ENCODE measurements at places on chromosomes 11 and 22.

- DNase-seq, result no peak
These were observed 38.7 kb upstream of the FAR1 start for GRCh38 chr11:13629779-13630178.

DNA sequence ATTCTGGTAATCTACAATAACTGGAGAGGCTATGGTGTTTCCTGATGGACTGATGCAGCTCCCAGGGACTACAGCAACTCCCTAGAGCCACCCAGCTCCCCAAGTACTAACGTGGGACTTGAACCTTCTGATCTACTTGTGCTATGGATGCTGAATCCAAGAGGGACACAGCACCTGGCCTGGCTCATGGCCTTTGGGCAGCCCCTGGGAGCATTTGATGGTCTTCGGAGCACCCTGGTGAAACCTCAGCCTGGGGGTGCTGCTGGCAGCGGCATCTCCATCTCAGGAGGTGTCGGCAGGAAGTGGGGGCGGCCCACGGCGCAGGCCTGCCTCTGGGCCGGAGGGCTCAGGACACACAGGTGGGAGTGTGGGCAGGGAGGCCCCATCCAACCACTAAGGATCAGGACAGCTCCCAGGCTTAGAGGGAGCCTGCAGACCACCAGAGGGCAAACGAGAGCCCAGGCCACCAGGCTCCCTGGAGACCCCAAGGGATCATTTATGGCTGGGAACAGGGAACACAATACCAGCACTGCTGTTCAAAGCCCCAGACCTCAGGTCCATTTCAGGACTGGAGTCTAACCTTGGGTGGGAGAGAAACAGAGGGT, 8.7 kb downstream of the EHD1 start:
- DNase-seq, result no peak

DNA sequence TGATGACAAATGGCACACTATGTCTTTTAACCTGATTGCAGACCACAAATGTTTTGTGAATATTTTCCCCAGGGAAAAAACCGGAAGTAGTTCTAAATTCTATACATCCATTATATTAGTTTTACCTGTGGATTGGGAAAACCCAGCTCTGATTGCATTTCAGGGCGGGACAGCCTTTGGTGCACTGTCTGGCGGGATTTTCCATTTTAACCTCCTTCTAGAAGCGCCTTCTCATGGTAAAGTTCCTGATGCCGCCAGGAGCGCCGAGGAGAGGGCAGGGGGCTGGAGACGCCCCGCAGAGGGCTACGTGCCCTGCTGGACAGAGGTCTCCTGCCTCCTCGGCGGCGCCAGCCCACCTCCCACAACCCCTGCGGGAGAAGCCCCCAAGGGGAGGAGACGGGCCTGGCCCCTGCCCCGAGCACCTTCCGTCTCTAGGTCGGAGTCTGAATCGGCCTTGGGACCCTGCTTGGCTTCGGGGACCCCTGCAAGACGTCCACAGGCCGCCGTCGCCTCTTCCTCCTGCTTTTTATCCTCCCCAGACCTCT, 1.2 kb upstream of the P2RX6 start:
- no peak for DNase-seq

GRCh38 chr11:62013537-62014476, 46.4 kb upstream of the FTH1 start:
- no peak for DNase-seq

- no peak for DNase-seq
These were observed 2.7 kb downstream of the NDUFS8 start for GRCh38 chr11:68032997-68033707.

- no peak for DNase-seq
These were observed 550 bp downstream of the FBLN1 start for GRCh38 chr22:45503050-45503815.

- DNase-seq, result no peak
These were observed 31.7 kb downstream of the POLR3H start for GRCh38 chr22:41512421-41513194.

DNA sequence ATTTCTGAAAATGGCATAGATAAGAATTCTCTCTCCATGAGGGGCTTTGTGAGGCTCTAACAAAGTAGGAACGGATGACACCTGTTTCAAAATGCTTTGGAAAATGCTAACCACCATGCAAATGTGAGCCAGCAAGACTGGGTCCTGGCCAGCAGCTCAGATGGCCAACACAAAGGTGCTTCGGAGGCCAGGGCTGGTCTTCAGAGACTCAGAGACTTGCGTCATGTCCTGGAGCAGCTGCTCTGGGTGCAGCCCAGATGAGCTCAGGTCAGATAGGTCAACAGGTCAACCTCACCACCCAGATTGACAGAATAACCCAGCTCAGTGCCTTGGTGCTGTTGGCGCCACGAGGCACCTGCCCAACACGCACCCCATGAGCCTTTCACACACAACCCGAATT, 12.0 kb upstream of the TMEM121B start:
- no peak for DNase-seq

DNA sequence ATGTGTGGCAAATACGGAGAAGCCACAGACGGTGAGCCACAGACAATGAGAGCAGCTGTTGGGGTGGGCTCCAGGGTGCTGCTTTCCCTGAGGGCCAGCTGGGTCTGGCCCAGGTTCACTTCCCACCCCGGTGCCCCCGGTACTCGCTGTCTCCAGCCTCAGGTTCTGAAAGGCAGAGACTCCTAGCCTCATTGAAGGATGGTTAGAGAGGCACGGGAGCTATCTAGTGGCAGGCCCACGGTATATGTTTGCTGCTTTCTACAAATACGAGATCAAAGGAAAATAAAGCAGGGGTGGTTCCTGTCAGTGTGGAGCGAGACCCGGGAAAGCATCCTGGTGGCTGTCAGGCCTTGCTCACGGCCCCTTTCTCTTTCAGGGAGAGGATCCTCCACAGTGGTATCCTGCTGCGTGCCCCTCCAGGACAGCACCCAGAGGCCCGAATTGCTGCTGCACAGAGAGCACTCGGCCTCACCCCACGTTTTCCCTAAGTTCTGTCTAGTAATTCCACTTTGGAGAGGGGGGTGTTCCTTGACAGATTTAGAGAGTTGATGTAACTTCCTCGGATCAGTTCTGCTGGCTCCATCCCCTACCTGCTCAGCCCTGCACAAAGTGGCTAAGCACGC, 3.0 kb downstream of the TMEM80 start:
- no peak for DNase-seq

GRCh38 chr22:26529345-26529744, 17.1 kb upstream of the TFIP11 start:
- DNase-seq, result no peak

GRCh38 chr11:68213135-68213515, at the start of gene KMT5B:
Gene KMT5B (minus strand): TSS chr11:68213296. CDS start chr11:68190076, 23,220 bp downstream.
- DNase-seq, result peak; percentile 30

- DNase-seq, result no peak
These were observed 860 bp downstream of the PRMT3 start for GRCh38 chr11:20388096-20389055.

DNA sequence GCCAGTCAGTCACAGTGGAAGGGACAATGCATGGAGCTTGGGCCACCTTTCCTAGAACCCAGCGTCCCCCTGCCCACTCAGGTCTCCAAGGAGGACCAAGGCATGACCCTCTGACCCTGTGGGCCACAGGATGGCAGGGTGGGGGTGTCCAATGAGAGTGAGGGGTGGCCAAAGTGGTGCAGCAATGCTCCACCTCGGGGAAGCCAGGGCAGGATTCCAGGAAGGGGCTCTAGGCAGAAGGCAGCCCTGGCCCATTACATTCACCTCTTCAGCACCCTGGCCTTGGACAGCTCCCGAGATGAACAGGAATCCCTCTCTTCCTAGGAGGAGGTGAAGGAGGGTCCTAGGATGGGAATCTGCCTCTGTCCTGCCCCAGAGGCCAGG, 597.5 kb downstream of the BRD1 start:
- no peak for DNase-seq

All from activated CD4-positive, alpha-beta T cell treated with anti-CD3 and anti-CD28 coated beads, Interleukin-2, amount 10 ng/mL, durations not matched to agents 7 days and 5 days (primary cell).